ENCODE measurements at places on chromosomes 3 and 15. TPM values are rescaled to one million over a fixed set of nuclear protein-coding genes. Genes with fewer than 3 reads are reported as not detected.
A peak's percentile ranks its signal among the peaks of the same experiment; 100 is the strongest.

DNA sequence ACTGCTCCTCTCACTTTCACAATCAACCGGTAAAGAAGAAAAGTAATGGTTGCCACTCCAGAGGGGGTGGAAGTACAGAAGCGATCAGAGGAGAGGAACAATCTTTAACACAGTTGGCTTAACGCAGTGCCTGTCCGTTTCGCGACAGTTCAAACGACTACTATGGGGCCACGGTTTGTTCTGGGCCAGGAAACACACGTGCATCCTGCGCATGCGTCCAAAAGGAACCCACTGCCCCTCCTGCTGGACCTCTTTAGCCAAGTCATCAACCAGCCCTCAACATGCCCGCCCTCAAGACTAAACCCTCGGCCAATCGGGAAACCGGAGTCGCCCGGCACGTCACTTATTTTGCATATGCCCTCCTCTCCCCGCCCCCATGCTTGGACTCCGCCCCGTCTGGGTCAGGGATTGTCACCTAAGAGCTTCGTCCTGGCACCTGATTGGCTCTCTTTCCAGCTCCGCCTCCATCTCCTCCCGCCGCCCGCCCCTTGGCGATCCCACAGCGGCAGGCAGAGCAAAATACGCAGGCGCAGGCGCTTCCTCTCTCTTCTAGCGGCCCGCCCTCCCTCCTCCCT lies 345 bp upstream of the CDV3 start:
- DNase-seq: peak; percentile 100

The GOLGA8F gene
- total RNA-seq: not detected

The MPI gene
- 63.9 TPM for total RNA-seq

GRCh38 chr3:42660131-42660715 lies 6.7 kb downstream of the ZBTB47 start:
- no peak for DNase-seq

GRCh38 chr3:108099244-108099643 lies 8.4 kb upstream of the CD47 start:
- DNase-seq: no peak

The TMEM207 gene
- not detected for total RNA-seq
